Lower leg skin (tissue), 4 donors: ENCODE measurements at places on chromosomes 5 and 9. TPM values are rescaled to one million over a fixed set of nuclear protein-coding genes. Genes with fewer than 3 reads are reported as not detected.
A peak's percentile ranks its signal among the peaks of the same experiment; 100 is the strongest.

The PNPLA7 gene
- 24.1 TPM for total RNA-seq

The FBN2 gene
- total RNA-seq: 0.04 TPM

- DNase-seq: peak; percentile 92
Measured at GRCh38 chr9:33024966-33025571, at the start of gene DNAJA1. TSS of gene DNAJA1 (plus strand) at chr9:33025273. CDS start at chr9:33026485, 1,212 bp downstream.

GRCh38 chr5:125064621-125065438 lies 318.4 kb upstream of the ZNF608 start:
- no peak for DNase-seq

- DNase-seq: no peak
Measured at GRCh38 chr5:142654578-142655058, 31.3 kb downstream of the FGF1 start.

The MYO10 gene
- total RNA-seq: 34.7 TPM

- DNase-seq: no peak
Measured at GRCh38 chr5:122358372-122358979, 46.4 kb downstream of the SNCAIP start.

- no peak for DNase-seq
Measured at GRCh38 chr9:16824545-16825330, 45.7 kb downstream of the BNC2 start.

DNA sequence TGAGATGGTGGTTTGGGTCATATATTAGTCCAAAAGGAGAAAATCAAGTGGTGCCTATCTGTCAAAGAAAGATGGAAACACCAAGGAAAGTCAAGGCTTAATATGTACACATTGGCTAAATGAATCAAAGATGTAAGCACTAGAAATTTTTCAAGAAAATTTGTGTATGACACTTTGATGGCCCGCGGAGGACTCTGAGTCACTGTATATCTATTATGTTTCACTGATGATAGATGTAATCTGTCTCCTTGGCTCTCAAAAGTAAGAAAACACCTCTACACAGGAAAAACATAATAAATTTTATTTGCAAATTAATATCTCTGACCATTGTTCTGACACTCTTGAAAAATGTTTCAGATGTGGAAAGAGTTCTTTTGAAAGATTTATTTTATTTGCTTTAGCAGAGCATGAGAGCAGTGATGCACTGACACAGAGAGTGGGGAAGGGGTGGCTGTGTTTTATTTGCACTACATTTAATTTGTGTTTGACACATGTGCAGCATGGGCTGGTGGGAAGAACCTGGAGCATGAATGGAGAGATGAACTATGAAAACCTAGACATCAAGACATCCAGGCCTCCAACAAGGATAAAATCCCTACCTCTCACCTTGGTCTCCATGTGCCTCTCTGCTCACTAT lies 180.8 kb upstream of the GAS1 start:
- no peak for DNase-seq

The SPARC gene
- 494 TPM for total RNA-seq

DNA sequence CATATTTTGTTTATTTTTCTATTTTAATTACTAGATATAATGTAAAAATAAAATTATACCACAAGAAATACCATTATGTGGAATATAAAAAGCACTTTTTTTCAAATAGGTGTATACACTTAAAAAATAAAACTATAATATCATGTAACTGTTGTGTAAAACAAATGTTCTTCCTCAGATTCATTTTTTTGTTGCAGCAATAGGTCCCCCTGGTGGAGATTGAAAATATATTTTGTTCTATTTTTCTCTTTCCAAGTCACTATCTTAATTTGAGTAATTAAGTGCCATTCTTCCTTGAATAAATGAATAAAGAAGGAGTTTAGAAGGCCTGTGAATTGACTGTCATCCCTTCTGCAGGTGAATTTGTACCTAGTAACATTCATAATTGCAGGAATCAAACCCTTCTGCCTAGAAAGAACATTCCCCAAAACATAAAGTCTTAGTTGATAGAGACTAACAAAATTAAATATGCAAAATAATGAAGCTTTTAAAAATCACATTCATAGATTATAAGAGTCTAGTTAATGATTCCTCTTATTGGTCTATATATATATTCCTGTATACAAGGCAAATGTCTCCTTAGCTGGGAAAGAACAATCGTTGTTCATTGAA lies 23.4 kb downstream of the CETN3 start:
- DNase-seq: no peak

- peak; percentile 96 for DNase-seq
Measured at GRCh38 chr9:137034709-137035506, 3.0 kb upstream of the FUT7 start.

DNA sequence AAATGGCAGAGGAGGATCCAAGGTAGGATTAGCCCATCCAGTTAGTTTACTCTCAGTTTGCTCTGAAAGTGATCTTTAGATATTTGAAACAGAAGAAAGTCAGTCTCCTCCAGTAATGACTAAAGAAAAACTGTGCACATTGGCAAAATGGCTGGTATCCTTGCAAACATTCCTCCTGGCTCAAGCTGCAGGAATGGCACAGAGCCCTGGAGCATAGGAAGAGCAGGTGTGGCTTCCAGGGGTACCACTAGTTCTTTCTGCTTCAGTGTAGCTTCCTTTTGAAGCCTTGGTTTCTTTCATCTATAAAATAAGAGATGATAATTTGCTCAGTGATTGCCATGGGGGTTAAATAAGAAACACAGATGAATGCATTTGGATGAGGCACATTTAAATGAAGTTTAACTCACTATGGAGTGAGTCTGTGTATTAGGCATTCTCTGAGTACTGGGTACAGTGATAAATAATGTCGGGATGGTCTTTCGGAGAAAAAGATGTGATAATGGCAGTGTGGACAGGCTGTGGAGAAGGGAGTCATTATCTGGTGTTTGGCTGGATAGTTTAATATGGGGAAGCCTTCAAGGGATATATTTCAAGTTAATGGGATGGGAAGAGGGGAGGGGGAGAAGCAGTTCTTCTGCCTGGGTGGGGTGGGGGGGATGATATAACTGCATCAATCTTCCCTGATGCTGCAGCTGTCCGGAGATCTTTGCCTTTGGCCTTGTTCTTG lies 217.3 kb upstream of the KLF4 start:
- DNase-seq: no peak

The PCDHGB4 gene
- total RNA-seq: 5.2 TPM

DNA sequence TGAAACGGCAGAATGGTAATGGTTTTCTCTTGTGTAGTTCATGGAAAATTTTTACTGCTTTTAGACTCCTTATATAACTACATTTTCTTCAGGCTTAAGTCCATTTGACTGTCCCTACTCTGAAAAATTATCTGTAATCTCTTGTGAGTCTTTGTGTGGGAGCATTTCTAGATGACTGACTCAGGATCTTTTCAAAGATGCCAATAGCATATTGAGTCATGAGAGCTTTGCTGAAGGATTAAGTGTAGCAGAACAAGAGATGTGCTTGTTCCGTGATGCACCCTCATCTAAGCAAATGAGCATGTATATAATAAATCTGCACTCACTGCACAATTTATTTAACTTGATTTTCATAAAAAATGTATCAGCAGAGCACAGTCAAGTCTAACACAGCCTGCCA lies 298.7 kb upstream of the CDH6 start:
- no peak for DNase-seq

DNA sequence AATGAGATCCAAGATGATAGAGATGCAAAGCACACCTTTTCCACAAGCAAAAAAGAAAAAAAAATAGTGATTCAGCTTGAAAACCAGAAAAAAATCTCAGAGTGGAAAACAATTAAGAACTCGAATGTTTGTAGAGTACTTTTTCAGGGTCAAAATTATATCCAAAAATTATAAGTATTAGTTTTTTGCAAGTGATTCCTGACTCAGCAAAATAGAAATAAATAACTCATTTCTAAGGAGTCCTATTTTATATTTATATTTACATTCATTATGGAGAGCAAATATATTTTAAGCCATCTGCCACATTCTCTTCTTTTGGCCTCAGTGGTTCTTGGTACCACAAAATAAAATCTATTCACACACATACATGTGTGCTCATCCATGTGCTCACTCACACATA lies 1011.8 kb upstream of the ARRDC3 start:
- no peak for DNase-seq

DNA sequence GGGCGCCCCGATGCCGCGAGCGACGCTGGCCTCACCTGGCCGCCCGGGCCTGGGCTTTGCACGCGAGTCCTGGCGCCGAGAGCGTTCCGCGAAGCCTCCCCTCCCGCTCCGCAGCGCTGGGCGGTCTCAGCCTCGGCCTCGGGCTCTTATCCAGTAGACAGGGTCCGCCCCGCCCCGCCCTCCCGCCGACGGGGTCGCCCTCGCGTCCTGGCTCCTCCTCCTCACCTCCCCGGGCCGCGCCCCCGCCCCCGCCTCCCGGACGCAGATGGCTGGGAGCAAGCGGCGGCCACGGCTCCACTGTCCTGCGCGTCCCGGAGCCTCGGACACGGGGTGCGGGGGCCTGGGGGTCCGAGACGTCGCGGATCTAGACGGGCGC lies at the start of gene SLC6A3:
Gene SLC6A3 (minus strand): TSS at position 128 of the 376 bp plus-strand sequence. CDS start 2,243 bp downstream, outside the sequence.
- no peak for DNase-seq

DNA sequence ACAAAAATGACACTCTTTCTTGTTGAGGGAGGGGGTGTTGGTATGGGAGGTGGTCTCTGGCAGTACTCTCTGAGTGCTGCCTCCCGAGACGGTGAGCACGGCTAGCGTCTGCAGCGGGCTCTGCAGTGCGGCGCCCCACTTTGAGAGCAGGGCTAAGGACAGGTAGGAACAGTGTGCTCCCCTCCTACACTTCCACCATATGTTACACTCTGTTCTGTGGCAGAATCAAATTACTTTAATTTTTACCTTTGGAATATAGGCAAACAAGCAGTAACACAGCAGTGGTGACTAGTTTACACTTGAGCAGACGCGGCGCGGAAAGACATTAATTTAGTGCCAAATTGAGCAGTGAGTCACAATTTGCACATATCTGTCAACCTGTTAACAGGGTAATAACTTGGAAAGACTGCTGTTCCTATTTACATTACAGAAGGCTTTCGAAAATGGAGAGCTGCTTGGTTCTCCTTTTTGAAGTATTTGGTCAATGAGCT lies 136.3 kb downstream of the MED27 start:
- no peak for DNase-seq

The PCDHB4 gene
- total RNA-seq: 1.6 TPM

The EQTN gene
- not detected for total RNA-seq

DNA sequence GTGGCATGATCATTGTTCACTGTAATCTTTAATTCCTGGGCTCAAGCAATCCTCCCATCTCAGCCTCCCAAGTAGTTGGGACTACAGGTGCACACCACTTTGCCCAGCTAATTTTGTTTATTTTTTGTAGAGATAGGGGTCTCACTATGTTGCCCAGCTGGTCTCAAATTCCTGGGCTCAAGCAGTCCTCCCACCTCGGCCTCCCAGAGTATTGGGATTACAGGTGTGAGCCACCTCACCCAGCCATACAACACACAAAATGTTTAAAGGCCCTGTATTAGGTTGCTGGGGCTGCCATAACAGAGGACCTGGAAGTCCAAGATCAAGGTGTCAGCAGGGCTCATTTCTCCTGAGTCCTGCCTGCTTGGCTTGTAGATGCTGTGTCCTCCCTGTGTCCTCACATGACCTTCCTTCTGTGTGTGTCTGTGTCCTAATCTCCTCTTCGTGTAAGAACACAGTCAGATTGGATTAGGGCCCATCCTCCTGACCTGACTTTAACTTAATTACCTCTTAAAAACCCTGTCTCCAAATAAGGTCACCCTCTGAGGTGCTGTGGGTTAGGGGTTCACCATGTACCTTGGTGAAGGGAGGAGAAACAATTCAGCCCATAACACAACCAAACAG lies 5.4 kb downstream of the UBE2QL1 start:
- no peak for DNase-seq

The LCN10 gene
- 0.61 TPM for total RNA-seq

The GRIA1 gene
- 2.3 TPM for total RNA-seq

The SPINK4 gene
- not detected for total RNA-seq

The CCNJL gene
- total RNA-seq: 0.11 TPM

The LCN1 gene
- not detected for total RNA-seq

The PCDHGC4 gene
- total RNA-seq: 2.8 TPM

GRCh38 chr5:130077007-130077406 lies 172.7 kb downstream of the CHSY3 start:
- DNase-seq: no peak

- DNase-seq: no peak
Measured at GRCh38 chr9:33349743-33350142, 52.6 kb downstream of the AQP7 start.
